ENCODE measurements at places on chromosomes 7 and 10.

- no peak for DNase-seq
Observed at GRCh38 chr7:1479287-1479686, 20.0 kb upstream of the MICALL2 start.

- DNase-seq = no peak
Observed at GRCh38 chr7:47291461-47292081, 290.3 kb downstream of the TNS3 start.

GRCh38 chr10:123485341-123485960, 180.7 kb upstream of the GPR26 start:
- no peak for DNase-seq

GRCh38 chr10:125084191-125084613, 76.2 kb downstream of the CTBP2 start:
- no peak for DNase-seq

- DNase-seq = no peak
Observed at GRCh38 chr7:82049891-82050533, 280.2 kb upstream of the HGF start.

DNA sequence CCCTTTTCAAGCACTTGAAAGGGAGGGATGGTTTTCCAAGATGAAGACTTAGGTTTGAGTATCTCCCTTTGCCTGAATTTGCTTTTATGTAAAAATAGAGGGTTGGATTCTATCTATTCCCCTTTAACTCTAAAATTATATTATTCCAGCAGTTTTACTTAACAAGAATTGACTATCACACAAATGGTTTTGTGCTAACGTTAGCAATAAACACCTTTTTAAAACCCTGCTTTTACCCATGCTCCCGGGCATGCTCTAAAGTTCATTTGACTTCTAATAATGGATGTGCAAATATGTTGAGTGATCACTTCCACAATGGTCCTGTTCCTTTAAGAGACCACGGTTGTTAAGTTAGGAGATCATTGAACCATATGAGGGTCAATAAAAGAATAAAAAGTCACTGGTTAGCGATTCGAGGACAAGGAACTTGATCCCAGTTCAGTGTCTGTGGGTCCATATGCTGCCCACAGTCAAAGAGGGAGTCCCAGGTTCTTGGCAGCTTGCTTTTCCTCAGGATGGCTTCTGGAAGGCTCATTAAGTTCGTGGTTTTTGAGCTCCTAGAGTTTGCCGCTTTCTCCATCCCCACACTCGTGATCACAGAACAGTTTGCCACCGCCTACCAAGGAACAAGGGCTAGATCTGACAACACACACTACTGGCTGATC, at the start of gene TMEM236:
TMEM236 (plus strand) TSS at position 421 of the 665 bp plus-strand sequence; CDS start at position 516, 95 bp downstream.
- DNase-seq = no peak

DNA sequence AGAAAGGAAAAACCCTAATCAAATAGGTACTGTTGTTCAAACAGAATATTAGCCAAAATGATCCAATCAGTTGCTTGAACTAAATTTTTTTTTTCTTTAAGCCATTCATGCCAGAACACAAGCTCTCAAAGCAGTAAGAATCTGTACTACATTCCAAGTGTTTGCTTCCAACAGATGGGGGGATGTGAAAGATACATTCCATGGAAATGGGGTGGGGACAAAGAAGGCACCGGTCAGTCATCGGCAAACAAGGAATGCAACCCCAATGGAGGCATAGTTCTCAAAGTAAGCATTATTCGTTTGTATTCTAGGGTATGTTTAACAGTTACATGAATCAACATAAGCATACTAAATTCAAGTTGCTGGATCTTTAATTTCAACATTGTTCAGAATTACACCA, 32.5 kb downstream of the C10orf143 start:
- DNase-seq = no peak

- DNase-seq = no peak
Observed at GRCh38 chr10:22791665-22792064, 77.3 kb upstream of the PIP4K2A start.

- DNase-seq = no peak
Observed at GRCh38 chr10:30172091-30172490, 112.7 kb upstream of the JCAD start.

DNA sequence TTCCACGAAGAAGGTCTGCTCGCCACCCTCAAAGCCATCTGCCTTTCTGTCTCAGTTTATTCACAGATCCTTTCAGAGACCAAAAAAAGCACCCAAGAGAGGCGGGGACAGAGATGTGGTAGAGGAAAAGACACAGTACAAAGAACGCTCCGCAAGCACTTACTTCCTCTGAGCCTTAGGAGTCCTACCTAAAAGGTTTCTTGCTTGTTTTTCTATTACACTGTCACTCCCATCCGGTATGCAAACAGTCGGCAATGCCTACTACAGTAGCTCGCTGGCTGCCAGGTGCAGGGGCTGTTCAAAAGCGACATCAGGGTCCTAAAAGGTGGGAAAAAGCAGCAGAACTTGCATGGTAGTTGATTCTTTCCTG, 816 bp downstream of the TECPR1 start:
- DNase-seq = no peak

- DNase-seq = no peak
Observed at GRCh38 chr7:97016381-97017191, 8.0 kb downstream of the DLX5 start.

DNA sequence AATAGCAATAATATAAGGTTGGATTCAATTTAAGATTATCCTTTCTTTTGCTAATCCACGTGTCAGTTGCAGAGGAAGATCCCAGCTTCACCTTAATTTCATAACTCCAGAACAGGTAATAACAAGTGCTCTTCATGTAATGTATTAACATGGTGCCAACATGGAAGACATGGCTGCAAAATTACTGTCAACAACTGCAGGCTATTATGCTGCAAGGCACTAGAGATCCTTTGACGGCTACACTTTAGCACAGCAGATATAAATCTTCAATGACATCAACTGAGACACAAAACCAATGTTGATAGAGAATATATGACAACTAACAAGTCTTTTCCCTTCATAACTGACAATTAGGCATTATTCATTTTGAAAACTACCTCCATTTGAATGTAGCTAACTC, 96.1 kb downstream of the RNF133 start:
- no peak for DNase-seq

- no peak for DNase-seq
Observed at GRCh38 chr10:130479926-130480325, 343.7 kb downstream of the GLRX3 start.

- DNase-seq = peak; percentile 36
Observed at GRCh38 chr10:131453721-131454634, 142.5 kb upstream of the TCERG1L start.

Measured in heart left ventricle (tissue), 16 donors.